ENCODE measurements at places on chromosomes 6 and 20.

DNA sequence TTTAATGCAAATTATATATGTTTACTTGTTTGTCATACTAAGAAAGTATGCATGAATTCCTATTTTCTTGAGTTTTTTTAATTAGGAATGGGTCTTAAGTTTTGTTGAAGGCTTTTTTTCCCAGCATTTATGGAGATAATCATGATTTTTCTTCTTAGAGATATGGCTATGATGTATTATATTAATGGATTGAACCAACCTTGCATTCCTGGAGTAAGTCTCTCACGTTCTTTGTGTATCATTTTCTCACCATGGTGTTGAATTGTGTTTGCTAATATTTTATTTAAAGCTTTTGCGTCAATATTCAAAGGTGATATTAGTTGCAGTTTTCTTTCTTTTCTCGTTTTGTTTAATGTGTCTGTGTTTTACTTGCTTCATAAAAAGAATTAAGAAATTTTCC is 48.4 kb upstream of the SLC35D3 start:
- DNase-seq: no peak

DNA sequence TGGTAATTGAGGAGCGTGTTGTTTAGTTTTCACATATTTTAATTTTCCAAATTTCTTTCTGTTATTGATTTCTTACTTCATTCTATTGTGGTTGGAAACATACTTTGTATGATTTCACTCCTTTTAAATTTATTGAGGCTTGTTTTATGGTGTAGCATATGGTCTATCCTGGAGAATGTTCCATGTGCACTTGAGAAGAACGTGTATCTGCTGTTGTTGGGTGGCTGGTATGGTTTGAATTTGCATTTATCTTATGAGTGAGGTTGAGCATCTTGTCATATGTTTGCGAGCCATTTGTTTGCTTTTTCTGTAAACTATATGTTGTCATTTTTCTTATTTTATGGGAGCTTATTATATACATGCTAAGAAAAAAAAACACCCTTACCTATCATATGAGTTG is 26.5 kb downstream of the SRC start:
- no peak for DNase-seq

DNA sequence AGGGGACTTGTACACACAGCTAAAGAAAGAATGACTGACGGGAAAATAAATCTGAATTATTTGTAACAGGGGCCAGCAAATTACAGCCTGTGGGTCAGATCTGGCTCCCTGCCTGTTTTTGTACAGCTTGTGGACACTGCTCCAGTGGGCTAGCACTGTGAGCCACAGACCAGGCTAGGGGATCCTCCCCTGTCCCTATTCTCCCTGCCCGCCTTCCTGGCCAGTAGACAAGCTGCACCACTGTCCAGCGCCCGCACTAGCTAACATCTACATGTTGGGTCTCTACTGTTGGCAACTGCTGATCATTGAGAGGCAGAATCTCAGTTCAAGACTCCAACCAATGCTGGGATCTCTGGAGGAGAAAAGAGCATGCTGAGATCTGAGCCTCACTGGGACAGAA is 10.7 kb downstream of the OSER1 start:
- no peak for DNase-seq

DNA sequence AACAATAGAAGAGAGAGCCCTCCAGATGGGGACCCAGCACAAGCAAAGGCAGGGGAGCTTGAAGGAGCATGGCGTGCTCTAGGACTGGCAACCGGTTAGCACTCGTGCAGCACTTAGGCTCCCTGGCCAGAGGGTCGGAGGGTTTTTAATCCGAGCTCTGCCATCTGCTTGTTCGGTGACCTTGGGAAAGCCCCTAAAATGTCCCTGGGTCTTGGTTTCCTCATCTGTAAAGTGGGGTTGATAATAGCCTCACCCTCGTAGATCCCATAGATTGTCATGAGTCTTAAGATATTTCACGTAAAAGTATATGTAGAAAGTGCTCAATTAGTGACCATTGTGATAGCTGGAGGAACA is 16.6 kb upstream of the HCK start:
- DNase-seq: no peak

DNA sequence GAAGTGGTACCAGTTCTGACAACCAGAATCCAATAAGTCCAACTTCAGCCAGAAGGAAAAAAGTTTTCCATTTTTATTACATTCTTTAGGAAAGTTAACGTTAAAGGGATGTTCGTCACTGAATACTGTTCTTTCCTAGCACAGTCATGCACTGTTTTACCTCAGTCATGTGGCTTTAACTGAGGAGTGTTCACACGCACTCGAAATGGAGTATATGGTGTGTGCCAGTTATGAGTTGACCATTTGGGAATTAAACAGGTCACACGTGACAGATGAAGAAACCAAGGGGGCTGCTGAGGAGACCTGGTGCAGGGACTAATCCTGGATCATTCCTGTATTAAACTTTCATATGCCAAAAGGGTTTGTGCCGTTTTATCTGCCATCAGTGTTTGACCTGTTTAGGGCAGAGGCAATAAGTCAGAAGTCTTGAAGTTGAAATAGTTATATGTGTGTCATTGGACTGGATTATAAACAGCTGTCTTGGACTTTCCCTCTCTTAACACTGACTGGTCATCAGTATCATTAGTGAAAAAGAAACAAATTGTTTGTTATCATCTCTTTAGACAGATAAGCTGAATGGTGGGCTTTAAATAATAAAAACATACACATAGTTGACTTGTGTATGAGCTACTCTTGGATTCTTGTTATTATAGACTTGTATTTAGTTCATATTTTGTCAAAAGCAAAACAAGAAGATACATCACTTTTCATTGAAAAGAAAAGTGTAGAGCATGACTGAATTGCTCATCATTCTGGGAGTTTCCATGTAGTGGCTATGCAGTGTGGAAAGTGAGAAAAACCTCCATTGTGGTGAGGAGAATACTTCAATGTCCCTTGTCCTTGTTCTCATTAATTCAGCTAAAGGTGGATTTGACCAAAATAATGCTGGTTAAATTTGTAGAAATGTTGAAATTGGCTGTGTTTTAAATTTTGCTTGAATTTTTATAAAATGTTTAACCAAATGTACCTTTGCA is 123.5 kb upstream of the SAMD5 start:
- DNase-seq: no peak

DNA sequence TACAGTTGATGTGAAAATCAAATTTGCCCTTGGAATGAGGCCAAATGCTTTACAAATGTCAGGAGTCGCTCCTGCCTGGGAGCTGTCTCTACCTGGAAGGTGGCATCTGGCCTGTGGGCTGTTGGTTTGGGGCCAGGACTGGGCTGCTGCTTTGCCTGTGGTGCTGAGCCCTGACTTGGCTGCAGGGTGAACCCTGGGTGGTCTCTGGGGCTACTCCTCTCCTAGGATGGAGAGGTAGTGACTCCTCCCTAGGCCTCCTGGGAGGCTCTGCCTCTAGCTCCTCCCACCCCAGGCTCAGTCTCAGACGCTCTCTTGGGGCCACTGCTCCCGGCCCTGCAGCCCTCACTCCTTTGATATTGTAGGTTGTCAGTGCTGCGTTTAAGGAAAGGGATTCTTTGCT is 47.5 kb downstream of the EFCAB8 start:
- no peak for DNase-seq

Data from activated gamma-delta T cell treated with Interleukin-2 at 50 U/mL for 16 hours (primary cell).